Forelimb muscle (tissue), 1 donor: ENCODE measurements at places on chromosomes 5 and 9.

DNA sequence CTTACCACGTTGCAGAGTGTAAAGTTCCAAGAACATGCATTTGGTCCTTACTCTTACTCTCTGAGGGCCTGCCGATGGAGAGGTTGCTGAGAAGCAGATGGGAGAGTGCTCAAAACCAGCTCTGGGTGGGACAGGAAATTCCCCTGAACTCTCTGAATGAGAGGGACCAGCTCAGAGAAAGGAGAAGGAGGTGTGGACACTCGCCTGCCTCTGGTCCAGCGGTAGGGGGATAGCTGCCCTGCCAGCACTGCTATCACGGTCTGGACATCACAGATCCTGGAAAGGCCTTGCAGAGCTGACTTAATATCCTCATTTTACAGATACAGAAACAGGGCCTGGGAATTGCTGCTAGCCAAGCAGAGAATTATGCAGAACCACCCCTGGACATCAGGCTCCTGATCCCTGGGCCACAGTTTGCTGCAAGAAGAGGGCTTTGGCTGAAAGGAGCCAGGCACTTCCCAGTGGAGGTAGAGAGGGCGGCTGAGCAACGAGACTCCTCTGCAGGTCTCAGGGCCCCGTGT is 4.9 kb downstream of the TRAF1 start:
- no peak for DNase-seq

- DNase-seq, result no peak
Observed at GRCh38 chr5:146345240-146345577, 6.6 kb downstream of the POU4F3 start.

DNA sequence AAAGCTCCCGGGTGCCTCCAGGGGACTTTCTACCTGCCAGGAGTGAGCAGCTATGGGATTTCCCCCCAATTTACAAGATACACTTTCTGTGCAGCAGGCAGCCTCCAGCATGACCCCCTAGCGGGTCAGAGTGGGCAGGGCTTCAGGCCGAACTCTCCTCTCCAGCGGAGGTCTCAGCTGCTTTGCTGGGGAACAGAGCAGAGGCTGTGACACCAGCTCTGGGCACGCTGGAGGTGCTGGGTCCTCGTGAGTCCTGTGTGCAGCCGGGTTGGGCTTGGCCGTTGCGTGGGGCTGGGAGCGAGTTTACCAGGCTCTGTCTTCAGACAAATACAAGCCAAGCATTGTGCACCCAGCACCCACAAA is 2.9 kb downstream of the NRARP start:
- no peak for DNase-seq

GRCh38 chr9:91483189-91483691 is 59.6 kb upstream of the NFIL3 start:
- DNase-seq, result no peak

DNA sequence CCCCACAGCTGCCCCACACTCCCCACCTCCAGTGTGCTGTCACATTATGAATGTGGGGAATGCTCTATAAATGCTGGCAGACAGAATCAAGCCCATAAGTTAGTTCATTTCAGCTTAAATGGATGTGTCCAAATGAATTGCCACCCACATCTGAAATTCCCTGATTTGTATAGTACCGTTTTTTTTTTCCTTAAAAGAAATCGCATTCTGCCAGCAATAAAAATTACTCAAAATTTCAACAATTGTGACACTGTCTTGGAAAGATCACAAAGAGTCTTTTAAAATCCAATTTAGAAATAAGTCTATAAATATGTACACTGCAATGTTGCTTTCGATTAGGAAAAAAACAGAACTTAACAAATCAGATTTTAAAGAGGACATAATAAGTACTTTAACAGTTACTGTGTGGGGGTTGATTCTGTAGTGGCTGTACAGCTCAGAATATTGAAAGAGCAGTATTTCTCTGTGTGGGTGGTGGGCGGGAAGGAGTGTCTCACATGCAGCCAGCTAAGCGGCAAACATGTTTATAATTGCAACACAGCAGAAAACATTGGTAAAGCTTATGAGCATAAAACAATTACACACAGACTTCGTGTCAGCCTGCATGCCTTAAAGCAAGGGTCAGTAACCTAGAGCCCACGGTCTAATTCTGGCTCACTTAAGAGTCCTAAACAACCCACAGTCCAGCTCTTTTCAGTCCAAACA is 24.9 kb upstream of the CSNK1G3 start:
- DNase-seq, result no peak

- DNase-seq, result no peak
Observed at GRCh38 chr5:81608976-81609375, 141.9 kb downstream of the SSBP2 start.

DNA sequence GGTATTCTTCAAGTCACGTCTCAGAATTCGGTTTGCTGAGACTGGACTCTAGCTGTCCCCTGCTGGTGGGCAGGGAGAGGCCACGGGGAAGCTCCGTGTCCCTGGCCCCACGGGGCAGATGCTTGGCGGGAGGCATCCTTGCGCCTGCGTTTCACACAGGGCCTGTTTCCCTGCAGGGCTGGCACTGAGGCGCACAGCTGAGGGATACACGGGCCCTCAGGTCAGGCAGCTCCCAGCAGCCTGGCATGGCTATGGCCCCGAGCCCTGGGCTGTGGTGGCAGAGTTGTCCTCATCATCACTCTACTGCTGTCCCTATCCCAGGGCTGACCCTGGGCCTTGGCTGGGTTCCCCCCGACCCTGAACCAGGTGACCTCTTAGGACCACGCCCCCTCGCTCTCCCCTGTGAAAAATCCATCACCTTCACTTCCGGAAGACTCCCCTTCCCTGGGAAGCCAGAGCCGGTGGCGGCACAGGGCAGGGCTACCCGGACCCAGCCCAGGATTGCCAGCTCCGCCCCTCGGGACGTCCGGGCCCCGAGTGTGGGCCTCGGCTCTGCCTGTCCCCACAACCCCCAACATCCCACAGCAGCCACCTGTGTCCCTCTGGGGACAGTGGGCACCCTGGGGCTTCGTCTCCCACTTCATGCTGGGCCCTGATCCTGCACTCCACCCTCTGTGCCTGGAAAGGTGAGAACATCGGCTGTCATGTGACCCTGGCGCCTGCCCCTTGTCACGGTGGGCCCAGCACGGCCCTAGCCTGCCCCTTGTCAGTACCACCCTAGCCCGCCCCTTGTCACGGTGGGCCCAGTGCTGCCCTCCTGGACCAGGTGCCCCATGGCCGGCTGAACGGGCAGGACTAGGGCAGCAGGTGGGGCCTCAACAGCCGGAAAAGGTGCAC is 5.0 kb downstream of the DPP7 start:
- DNase-seq, result no peak

- DNase-seq, result no peak
Observed at GRCh38 chr5:175894271-175894670, 22.9 kb downstream of the CPLX2 start.

GRCh38 chr5:21398511-21398910 is 1410.5 kb upstream of the CDH18 start:
- no peak for DNase-seq

DNA sequence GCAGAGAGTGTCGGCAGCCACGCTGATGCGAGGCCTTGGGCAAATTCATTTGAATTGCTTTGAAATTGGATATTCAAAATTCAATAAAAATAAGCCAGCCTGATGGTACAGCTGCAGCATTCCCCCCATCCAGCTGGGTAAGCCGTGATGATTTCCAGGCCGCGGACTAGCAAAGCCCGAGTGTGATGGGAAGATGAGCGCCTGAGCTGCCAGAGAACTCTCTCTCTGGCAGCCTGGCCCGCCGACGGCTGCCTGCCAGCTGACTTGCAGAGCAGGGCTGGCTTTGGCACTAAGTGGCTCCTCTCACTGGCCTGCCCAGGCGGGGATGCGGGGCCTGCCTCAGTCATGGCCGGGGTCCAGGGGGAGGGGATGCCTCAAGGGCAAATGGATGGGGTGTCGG is 268.3 kb upstream of the WWC1 start:
- no peak for DNase-seq

- DNase-seq, result no peak
Observed at GRCh38 chr9:14389657-14390056, 75.7 kb upstream of the NFIB start.

GRCh38 chr9:34689512-34689911 is 1.6 kb downstream of the CCL19 start:
- no peak for DNase-seq

- DNase-seq, result no peak
Observed at GRCh38 chr5:97600486-97600885, 417.4 kb upstream of the RIOK2 start.

GRCh38 chr9:113331780-113332179 is 8.3 kb downstream of the WDR31 start:
- no peak for DNase-seq

DNA sequence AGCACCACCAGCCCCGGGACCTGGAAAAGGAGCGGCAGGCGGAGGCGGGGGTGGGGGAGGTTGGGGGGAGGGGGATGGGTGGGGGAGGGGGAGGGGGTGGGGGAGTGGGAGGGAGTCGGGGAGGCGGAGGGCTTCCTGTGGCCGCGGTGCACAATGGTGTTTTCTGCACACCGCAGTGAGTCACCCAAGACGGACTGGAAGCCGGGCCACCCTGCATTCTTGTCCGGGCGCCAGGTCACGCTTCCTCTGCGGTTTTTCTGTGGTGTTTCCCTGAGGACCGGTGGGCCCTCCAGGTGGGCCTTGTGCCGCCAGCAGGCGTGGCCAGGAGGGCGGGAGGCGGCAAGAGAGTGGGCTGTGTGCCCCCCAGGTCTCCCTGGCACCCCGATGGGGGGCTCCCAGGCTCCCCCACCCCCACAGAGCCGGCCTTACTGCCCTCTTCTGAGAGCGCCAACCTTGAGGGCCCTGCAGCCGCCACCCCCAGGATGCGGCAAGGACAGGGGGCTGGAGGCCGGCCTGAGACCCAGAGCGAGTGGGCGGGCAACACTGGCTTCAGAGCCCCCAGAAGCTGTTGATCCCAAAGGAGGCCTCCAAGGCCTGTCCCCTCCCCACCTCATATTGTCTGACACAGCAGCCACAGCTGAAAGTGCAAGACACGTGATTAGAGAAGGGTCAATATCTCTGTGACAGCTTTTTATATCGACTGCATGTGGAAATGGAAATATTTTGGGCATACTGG is 11.1 kb downstream of the EXD3 start:
- DNase-seq, result no peak

GRCh38 chr9:86099701-86100364 is 475 bp upstream of the GOLM1 start:
- no peak for DNase-seq

GRCh38 chr5:166719991-166720390 is 1571.5 kb upstream of the WWC1 start:
- DNase-seq, result no peak

DNA sequence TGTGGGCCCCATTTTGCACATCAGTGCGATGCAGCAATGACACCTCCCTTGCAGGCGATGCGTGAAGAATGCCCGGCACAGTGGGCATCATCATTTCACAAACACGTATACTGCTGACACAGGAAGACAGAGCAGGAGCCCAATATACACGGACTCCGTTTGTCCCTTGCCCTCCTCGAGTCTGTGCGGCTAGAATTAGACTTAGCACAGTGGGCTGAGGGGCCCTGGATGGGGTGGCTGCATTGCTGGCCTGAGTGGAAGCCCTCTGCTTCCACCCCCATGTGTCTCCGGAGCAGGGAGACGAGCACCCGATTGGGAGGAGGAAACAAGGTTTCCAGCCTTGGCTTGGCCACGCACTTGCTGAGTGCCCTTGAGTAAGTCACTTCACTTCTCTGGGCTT is 40.8 kb downstream of the GSN start:
- DNase-seq, result no peak

GRCh38 chr9:81293651-81294050 is 395.7 kb downstream of the TLE1 start:
- DNase-seq, result no peak

DNA sequence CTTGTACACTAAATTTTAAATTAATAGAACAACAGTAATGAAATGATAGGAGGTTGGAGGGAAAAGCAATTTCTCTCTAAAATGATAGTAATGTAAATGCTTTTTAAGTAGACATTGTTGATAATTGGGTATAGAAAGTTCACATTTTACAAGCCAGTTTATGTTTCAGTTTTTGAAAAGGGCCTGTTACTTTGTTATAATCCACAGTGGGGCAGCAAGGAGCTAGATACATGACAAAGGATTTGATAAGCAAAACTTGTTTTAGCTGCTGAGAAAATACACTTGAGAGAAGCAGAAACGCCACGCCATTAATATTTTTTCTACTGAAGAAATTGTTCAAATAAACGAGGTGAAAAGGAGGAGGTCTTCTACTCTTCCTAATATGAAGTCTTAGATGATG is 30.2 kb downstream of the SREK1 start:
- no peak for DNase-seq

DNA sequence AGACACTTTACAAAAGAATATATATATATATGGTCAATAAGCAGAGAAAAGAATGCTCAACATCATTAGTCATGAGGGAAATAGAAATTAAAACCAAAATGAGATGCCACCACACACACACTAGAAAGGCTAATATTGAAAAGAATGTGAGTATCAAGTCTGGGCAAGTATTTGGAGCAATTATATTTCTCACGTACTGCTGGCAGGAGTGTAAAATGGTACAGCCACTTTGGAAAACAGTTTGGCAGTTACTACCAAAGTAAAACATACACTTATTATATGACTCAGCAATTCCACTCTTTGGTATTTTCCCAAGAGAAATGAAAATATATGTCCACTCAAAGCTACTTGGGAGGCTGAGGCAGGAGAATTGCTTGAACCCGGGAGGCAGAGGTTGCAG is 29.8 kb downstream of the NEUROG1 start:
- no peak for DNase-seq

GRCh38 chr5:151751593-151751992 is 6.8 kb downstream of the ATOX1 start:
- no peak for DNase-seq

DNA sequence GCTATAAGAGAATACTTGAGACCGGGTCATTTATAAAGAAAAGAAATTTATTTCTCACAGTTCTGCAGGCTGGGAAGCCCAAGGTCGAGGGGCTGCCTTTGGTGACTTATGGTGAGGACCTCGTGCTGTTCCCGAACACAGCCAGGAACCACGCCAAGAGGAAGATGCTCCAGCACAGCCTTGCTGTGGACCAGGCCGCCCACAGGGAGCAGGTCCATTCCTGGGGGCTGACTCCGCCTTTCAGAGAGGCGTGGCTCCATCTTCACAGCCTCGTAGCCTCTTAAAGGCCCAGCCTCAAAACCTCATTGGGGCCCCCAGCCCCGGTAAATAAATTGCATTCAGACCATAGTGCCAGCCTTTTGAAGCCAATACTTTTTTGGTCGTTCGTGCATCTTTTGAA is 93.5 kb upstream of the CACNA1B start:
- DNase-seq, result no peak

DNA sequence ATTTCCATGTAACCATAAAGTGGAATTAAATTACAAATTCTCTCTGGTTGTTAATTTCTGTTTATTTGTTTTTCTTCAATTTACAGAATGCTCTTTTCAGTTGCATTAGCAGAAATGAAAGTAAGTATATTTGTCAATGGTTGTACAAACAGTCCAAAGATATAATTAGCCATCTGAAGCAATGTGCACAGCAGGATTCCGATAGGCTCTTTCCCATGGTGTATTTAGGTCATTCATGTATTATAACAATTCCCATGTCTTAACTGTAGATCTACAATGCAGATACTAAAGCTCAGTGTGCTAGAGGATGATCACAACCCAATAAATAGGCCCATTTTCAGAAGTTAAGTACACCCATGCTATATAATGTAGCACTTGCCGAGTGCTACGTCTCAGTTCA is 43.8 kb downstream of the RECK start:
- DNase-seq, result no peak

GRCh38 chr5:95620870-95621838 is 1.3 kb downstream of the GPR150 start:
- DNase-seq, result no peak
